ENCODE measurements at places on chromosomes 6 and 20. TPM values are rescaled to one million over a fixed set of nuclear protein-coding genes. Genes with fewer than 3 reads are reported as not detected.
A peak's percentile ranks its signal among the peaks of the same experiment; 100 is the strongest.

The DPPA5 gene
- total RNA-seq: not detected

The C4B gene
- total RNA-seq: 3.8 TPM

The RSPO3 gene
- total RNA-seq: not detected

The STX7 gene
- total RNA-seq: 221 TPM

The TENT5A gene
- 11.1 TPM for total RNA-seq

The SRSF12 gene
- not detected for total RNA-seq

The ITPA gene
- total RNA-seq: 55.5 TPM

The EFHC1 gene
- 45.7 TPM for total RNA-seq

The PAK5 gene
- total RNA-seq: not detected

The MUCL3 gene
- total RNA-seq: not detected

The MYCT1 gene
- not detected for total RNA-seq

- no peak for DNase-seq
These were observed 705.9 kb downstream of the PTPRT start for GRCh38 chr20:42483730-42484303.

- no peak for DNase-seq
These were observed 57.9 kb downstream of the VEGFA start for GRCh38 chr6:43827898-43828297.

GRCh38 chr6:98578016-98578415, 256.4 kb upstream of the POU3F2 start:
- DNase-seq: no peak

GRCh38 chr6:111792914-111793700, 80.1 kb downstream of the FYN start:
- DNase-seq: no peak

DNA sequence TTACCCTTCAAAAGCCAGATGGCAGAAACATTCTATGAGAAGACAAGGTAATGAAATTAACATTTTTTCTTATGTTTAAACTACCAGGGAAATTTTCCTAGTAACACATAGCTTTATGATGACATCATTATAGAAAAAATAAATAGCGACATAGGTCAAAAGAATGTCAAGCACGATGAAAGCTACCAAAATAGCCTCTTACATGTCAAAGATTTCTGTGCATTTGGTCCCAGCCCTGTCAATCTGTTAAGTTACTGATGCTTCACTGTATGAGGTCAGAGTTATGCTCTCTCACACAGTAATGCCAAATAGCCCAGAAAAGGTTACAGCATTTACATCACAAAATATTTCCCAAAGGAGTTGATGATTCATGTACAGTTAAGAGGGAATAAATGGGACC, 199.8 kb upstream of the DEFB112 start:
- no peak for DNase-seq

DNA sequence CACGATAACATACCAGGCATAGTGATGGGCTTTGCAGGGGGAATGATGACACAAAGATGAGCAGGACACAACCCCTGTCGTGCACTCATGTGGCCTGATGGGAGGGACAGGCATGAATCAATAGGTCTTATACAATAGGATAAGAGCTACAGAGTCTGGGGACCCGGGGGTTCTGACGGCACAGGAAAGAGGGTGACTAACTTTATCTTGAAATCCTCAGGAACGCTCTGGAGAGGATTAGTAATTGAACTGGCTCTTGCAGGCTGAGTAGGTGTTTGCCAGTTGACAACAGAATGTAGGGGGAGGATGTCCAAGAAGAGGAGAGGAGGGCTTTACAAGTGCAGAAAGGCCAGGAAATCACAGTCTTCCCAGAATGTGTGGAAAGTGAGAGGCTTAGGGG, 219.9 kb upstream of the ECI2 start:
- DNase-seq: no peak

DNA sequence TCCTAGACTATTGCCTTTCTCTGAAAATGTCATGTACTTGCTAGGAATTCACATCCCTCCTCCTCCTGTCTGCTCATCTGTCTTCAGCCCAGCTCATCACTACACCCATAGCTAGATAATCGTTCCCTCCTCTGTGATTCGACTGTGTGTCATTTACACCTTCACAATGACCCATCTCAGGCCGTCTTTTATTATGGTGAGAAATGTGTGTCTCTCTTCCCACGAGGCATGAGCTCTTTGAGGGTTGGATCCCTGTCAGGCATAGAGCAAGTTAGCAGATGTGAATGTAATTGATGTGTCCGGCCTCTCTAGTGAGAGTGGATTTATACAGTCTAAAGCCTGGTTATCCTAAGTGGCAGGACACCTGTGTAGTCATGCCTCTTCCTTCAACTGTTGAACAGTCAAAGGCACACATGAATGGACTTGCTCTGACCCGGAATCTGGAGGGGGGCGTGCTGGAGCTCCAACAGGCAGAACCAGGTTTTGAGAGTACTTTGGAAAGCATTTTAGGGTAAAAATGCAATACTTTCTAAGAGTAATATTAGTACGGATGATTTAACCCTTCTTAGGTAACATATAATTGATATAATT, 182.1 kb downstream of the UTRN start:
- DNase-seq: no peak

DNA sequence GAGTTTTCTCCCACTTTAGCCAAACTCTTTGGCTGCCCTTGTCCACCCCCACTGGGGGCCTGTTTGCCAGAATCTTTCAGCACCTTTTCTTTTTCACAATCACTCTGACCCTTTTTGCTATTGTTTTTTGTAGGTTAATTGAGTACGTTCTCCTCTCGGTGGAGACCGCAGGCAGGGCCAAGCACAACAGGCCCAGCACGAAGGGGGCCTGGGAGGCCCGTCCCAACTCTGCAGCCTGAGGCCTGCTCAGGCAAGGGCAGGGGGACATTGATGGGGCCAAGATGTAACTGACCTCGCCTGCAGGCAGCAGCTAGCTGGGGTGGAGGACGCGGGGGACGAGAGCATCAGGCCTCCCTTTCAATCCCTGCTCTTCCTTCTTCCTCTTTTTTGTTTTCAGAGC, 47.7 kb downstream of the SLC2A10 start:
- no peak for DNase-seq

GRCh38 chr6:56842686-56843475, 112.0 kb upstream of the BEND6 start:
- DNase-seq: peak; percentile 7

DNA sequence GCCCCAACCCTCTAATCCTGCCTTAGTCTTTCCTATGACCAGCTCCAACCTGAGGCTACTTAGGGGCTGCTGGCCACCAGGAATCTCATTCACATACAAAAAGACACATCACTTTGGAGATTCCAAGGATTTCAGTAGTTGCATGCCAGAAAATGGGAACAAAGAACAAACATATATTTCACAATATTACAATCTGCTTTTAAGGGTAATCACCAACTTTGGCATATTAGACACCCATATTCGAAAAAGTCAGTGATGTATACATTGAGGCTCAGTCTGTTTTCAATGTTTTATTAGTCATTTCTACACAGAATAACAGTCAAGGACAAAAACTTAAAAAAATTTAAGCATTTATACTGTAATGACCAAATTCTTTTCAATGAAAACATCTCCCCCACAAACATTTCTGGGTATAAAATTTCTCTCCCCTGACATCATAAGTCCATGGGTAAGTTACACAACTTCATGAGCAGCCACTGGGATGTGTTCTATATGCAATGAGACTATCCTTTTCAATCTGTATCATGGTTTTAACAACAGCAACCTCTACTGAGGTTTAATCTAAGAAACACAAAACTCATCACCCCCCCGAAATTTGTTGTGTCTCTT, 103.5 kb downstream of the MAP7 start:
- no peak for DNase-seq

- no peak for DNase-seq
These were observed 8.9 kb upstream of the SPATA2 start for GRCh38 chr20:49924247-49924646.

- DNase-seq: no peak
These were observed 99.5 kb downstream of the ANKRD60 start for GRCh38 chr20:58128635-58129625.

- no peak for DNase-seq
These were observed 738.1 kb downstream of the QKI start for GRCh38 chr6:164152611-164153010.

DNA sequence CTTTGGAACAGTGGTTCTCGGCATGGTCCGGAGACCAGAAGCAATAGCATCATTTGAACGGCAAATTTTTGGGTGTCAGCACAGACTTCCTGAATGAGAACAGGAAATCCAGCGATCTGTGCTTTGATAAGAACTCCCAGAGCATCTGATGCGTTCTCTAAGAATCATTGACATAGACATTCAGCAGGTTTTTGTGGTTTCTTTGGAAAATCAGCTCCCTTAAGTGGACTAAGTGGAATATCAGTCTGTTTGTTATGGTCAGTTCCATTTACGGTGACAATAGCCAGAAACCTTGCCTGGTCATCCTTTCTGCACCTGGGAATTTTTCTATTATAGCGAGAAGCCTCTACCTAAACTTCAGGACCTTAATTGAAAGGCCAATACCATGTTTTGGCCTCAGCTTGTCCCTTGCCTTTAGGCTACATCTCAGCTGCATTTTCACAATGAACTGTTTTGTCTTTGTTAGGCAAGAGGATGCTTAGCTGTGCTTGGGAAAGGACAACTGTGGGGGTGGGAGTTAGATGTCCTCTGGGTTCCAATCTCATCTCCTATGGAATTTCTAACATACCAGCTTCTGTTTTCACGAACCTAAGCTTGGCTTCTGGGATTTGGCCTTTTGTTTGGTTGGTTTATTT, 299.7 kb downstream of the CDKAL1 start:
- DNase-seq: no peak

DNA sequence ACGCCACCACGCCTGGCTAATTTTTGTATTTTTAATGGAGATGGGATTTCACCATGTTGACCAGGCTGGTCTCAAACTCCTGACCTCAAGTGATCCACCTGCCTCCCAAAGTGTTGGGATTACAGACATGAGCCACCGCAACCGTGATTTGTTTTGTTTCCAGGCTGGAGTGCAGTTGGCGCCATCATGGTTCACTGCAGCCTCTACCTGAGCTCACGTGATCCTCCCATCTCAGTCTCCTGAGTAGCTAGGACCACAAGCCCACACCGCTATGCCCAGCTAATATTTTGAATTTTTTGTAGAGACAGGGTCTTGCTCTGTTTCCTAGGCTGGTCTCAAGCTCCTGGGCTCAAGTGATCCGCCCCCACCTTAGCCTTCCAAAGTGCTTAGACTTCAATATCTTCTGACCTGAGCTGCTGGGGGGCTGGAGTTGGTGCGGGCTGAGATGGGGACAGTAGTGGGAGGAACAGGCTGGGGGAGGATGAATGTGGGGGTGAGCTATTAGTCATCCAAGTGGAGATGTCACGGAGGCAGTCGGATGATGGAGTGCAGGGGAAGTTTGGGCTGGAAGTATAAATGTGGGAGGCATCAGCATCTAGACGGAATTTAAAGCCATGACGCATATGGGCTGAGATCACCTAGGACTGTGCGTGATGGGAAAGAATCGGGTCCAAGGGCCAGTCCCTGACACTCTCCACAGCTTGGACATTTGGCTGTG, 23.1 kb upstream of the ZMYND8 start:
- no peak for DNase-seq

DNA sequence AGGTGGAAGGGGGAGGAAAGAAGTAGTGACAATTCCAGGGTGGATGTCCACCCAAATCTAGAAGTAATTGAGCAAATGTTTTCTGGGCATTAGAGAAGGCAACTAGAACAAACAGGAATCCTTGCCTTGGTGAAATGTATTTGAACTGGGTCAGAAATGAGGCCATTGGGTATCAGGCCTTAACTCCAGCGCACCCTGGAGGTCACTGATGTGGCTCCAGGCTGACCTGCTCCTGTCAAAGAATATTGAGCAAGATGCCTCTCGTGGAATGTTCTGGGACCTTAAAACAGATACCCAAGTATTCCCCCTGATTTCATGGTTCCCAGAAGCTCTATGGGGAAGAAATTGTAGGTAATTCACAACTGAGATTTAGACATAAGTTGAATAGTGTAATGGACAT, 6.9 kb downstream of the HLA-DPB1 start:
- peak; percentile 65 for DNase-seq

DNA sequence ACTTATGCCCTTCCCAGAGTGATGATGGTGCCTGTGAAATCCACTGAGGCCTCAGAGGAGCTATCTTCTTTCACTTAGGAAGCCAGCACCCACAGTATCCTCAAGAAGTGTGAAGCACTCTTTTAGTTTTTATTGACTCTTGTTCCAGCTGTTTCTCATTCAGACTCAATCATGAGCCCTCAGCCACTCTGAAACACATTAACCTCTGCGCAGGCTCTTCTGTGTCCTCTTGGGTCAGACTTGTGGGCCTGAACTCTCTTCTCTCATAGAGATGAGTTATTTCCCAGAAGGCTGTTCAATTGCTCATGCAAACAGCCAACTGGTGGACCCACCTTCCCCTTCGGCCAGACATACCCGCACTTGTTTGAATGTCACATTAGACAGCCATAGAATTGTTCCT, 27.8 kb upstream of the PREP start:
- no peak for DNase-seq

- DNase-seq: no peak
These were observed 188.2 kb downstream of the LRFN2 start for GRCh38 chr6:40398810-40399477.

- no peak for DNase-seq
These were observed 104.4 kb downstream of the SYNE1 start for GRCh38 chr6:152532556-152533422.

DNA sequence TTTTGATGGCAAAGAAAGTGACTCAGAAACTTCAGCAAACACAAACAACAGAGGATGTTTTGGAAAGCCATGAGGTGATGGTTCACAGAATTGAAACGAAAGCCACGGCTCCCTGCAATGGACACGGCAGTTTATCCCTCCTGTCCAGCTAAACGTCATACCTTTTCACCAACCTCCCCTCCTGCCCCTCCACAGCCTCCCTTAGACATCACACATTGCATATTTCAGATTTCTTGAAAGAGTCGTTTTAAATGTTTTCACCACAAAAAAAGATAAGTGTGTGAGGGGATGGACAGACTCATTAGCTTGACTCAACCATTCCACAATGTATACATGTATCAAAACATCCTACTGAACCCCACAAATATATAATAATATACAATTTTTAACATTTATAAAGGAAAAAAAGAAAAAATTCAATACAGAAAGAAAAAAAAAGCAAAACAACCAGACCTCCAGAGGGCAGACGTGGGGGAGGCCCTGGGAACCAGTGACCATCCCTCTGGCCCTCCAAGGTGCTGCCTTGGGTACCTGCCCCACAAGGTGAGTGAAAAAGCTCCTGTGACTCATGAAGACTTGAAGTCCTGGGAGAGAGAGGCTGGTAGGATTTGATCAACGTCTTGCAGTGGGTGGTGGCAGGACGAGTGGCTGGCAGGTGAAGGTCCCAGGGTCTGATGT, 117.2 kb upstream of the THBS2 start:
- DNase-seq: no peak

DNA sequence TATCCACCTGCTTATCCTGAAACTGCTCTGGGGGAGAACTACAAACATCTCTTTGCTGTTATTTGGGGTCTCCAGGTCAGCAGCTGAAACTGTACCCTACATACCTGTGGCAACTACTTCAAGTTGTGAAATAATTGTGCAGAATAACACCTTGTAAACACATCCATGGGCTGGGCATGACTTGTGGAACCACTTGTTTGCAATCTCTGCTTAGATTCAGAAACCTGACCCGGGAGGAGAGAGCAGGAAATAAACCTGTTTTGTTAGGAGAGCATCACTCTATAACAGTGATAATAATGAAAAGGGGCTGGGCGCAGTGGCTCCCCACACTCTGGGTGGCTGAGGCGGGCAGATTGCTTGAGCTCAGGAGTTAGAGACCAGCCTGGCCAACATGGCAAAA, 183.1 kb downstream of the NFATC2 start:
- DNase-seq: no peak

Measured in B cell (primary cell).